ENCODE measurements at places on chromosomes 16 and 17.

GRCh38 chr17:48577946-48578615 is at the start of gene HOXB4:
HOXB4 (minus strand) TSS chr17:48578350; CDS start chr17:48578319, 31 bp downstream.
- DNase-seq: peak; percentile 35

DNA sequence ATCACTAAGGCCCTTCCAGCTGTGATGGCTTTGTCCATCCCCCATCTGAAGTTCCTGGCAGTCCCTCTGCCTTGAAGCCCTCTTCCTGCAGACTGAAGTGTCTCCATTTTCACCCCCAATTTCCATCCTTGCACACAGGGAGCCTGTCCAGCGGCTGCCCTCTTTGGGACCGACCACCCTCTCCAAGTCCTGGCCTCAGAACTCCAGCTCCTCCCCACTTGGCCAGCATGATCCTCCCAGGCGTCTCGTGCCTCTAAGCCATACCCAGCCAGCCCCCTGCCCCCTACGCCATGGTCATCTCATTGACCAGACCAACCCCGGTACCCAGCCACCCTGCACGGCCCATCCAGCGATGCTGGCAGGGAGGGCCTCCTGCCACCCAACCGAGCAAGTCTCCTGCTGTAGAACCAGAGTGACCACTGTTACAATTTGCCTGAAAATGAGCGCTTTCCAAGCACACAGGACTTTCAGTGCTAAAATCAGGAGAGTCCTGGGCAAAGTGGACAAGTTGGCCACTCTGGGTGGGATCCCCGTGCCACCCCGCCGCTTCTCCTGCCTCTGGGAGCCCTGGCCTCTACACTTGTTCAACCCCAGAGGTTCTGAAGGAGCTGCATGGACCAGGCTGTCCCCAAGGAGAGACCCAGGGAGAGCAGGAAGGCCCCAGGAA is 362.0 kb downstream of the SEC14L1 start:
- no peak for DNase-seq

GRCh38 chr16:10312784-10313724 is 72.8 kb upstream of the ATF7IP2 start:
- no peak for DNase-seq

DNA sequence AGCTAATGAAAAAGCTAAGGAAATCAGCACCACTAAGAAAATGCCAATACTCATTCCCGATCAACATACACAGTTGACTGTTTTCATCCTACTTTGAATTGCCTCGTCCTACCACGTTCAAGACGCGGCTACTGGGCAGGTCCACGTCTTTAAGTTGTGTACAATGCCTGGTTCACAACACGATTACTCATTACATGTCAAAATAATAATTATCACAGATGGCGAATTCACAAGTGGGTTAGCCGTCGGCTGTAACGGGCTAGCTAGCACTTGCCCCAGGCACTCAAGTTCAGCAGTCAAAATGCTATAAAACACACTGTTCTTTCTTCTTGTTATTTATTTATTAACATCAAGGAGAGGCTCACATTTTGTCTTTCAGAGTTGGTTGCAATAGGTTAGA is 124.2 kb downstream of the ZFHX3 start:
- no peak for DNase-seq

DNA sequence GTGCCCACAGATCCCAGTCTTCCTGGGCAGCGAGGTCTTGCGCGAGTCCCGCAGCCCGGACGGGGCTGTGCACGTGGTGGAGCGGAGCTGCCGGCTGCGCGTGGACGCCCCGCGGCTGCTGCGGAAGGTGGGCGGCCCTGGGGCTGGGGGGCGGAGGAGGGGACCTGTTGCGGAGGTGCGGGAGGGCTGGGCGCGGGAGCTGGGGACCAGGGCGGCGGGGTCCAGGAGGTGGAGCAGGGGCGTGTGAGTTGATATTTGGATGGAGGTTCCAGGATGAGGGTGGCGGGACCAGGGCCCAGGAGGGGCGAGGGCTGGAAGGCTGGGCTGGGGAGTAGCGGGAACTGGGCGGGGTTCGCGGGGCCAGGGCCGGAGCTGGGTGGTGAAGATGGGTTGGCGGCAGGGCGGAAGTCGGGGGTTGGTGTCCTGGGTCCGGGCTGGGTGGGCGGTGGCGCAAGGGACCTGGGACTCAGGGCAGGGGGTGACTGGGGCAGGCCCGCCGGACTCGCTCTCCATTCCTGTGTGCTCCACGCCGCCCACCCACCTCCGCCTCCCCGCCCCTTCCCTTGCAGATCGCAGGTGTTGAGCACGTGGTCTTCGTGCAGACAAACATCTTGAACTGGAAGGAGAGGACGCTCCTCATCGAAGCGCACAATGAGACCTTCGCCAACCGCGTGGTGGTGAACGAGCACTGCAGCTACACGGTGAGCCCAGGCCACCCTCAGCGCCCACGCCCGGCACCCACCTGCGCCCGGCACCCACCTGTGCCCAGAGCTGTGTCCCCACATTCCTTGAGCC is 29.6 kb downstream of the SEC14L5 start:
- no peak for DNase-seq

DNA sequence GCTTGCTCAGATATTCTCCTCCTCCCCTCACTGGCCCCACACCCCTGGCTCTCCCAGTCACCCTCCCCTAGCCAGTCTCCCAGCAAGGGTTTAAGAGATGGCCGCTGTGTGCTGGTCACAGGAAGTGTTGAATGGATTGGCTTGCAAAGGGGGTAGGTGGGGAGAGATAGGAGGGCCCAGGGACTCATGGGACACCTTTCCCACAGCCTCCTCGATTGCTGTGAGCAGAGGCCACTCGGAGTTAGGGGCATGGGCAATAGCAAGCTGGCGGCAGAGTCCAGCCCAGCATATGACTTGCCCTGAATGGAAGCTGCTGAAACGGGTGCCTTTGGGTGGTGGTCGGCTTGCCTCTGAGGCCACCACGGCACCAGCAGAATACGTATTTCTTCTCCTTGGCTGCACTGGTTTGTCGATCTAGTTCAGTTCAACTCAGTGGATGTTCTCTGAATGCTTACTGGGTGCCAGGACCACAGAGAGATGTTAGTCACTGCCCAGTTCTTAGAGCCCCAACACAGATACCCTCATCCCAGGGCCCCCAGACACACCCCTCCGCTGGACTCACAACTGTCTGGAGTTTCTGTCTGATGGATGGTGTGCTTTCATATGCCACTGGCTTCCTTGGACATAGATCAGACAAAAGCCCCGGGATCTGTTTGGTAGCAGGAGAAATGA is 6.0 kb downstream of the WFIKKN2 start:
- DNase-seq: no peak

GRCh38 chr17:81031566-81032550 is 3.1 kb upstream of the BAIAP2 start:
- DNase-seq: no peak

GRCh38 chr17:43779145-43780125 is 658 bp upstream of the DUSP3 start:
- DNase-seq: no peak

All from DMS153 (cell line).